Left lobe of liver (tissue), 2 donors: ENCODE measurements at places on chromosomes 2 and 18.

GRCh38 chr18:62152844-62153243 lies 34.0 kb downstream of the PIGN start:
- DNase-seq, result no peak

DNA sequence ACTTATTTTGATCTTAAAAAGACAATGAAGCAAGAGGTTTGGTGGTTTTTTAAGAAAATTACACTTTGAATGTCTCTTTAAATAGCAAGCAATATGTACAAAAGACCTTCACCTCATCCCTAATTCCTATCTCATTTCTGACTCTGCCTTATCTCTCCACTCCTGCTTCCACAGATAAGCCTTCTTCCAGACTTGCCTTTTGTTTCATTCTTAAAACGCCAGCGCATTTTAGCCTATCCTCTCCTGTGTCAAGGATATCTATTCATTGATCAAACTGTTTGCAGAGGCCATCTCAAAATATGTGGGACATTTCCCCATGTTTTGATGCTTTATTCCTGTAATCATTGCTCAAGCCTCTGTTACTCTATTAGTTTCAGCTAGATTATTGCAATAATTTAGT lies 562.5 kb downstream of the PARD3B start:
- DNase-seq, result no peak

- DNase-seq, result no peak
These were observed 127.2 kb downstream of the LRRTM4 start for GRCh38 chr2:77395011-77395410.

GRCh38 chr18:79590191-79591031 lies 89.2 kb upstream of the CTDP1 start:
- no peak for DNase-seq

DNA sequence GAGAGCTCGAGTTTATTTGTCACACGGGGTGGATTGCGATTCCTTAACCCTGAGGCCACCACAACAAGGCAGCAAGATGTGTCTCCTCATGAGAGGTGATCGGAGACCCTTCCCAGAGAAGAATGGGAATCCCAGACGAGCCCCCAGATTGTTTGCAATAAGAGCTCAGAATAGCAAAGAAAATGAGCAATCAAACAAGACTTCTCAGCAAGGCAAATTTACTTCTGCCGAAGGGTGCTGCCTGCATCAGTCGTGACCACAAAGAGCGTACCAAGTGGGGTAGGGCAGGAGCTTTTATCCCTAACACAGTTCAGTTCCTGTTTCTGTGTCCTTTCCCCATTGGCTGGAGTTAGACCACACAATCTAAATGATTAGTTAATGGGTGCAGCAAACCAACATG lies 237.5 kb upstream of the SYT4 start:
- no peak for DNase-seq

- no peak for DNase-seq
These were observed 11.1 kb upstream of the ABCA12 start for GRCh38 chr2:215149486-215149885.

DNA sequence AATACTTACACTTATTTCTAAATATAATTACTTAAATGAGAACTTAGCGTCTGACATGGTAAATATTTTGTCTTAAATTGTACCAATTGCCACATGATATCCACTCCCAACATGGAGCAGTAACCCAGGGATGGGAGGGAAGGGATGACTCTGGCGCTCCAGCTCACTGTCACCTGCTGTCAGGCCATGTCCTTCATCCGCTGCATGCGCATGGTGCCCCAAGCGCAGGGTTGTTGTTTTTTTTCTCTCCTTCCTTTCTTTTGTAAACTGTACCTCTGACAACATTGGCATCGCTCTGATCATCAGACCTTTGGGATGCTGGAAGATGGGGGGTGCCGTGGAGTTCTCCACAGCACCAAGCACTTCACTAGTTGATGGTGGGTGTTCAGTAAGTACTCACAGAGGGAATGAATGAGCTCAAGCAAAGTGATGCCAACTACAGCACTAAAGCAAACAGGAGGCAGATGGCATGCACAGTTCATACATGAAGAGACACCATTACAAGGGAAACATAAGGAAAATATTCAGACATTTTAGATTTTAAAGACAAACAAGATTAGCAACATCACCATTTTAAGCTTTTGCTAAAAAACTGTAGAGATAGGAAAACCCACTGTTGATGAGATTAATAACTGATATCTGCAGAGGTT lies 247.8 kb downstream of the GBX2 start:
- DNase-seq, result no peak

- no peak for DNase-seq
These were observed 39.2 kb downstream of the EPAS1 start for GRCh38 chr2:46336283-46336959.

DNA sequence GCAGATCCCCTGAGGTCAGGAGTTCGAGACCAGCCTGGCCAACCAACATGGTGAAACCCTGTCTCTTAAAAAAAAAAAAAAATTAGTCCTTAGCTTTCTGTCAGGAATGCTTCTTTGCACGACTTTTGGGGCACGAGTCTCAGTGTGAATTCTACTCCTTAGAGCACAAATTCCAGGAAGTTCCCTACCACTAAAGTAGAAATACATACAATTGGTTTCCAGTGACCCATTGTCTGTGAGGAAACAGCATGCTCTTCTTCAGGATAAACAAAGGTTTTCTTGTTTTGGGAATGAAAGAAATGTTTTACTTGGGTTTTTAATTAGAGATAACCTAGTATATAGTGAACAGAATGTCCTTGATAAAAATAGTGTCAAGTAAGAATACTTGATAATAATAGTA lies 23.7 kb downstream of the PSMA8 start:
- no peak for DNase-seq
